Epithelial cell of umbilical artery (primary cell): ENCODE measurements at places on chromosomes 4 and X. TPM values are rescaled to one million over a fixed set of nuclear protein-coding genes. Genes with fewer than 3 reads are reported as not detected.

The GLRB gene
- 4.9 and 9.7 TPM in 2 replicates for total RNA-seq

The RAB9B gene
- total RNA-seq: 0.15 and 0.32 TPM in 2 replicates

The ZNF81 gene
- 4.5 and 5.9 TPM in 2 replicates for total RNA-seq

The SHROOM2 gene
- total RNA-seq: 7.3 and 9.4 TPM in 2 replicates

The MAGEE2 gene
- not detected in 2 replicates for total RNA-seq

The CPEB2 gene
- 6.8 and 10.9 TPM in 2 replicates for total RNA-seq

The SUPT20HL1 gene
- not detected in 2 replicates for total RNA-seq

The MAGEB6 gene
- total RNA-seq: not detected in 2 replicates

The P2RY4 gene
- total RNA-seq: not detected in 2 replicates

The BEND4 gene
- total RNA-seq: 2.3 and 2.7 TPM in 2 replicates

The NXF3 gene
- not detected in 2 replicates for total RNA-seq

The EFHC2 gene
- not detected in 2 replicates for total RNA-seq

The UGT2A1 gene
- 0.65 and 1.8 TPM in 2 replicates for total RNA-seq

The ITGB1BP2 gene
- total RNA-seq: 0.32 and 2.0 TPM in 2 replicates

The CXCL6 gene
- total RNA-seq: 0.65 and 6.4 TPM in 2 replicates

The GIMD1 gene
- not detected in 2 replicates for total RNA-seq

The MAGEC1 gene
- not detected in 2 replicates for total RNA-seq

The DTHD1 gene
- not detected in 2 replicates for total RNA-seq

The ART3 gene
- not detected in 2 replicates for total RNA-seq

The CSAG1 gene
- total RNA-seq: not detected in 2 replicates

The CYSLTR1 gene
- not detected in 2 replicates for total RNA-seq

The DGKK gene
- under 0.01 TPM in 1 of 2 replicates, not detected in the other for total RNA-seq

The ETDA gene
- not detected in 2 replicates for total RNA-seq

The LEF1 gene
- total RNA-seq: not detected in 2 replicates

The L1CAM gene
- not detected in 2 replicates for total RNA-seq

The BCORL1 gene
- total RNA-seq: 0.97 and 1.5 TPM in 2 replicates

The FGFBP2 gene
- total RNA-seq: not detected in 2 replicates

The GAGE2A gene
- total RNA-seq: not detected in 2 replicates

The CCKAR gene
- total RNA-seq: under 0.01 TPM in 1 of 2 replicates, not detected in the other

The STARD8 gene
- total RNA-seq: 3.2 and 6.1 TPM in 2 replicates

The H2BW2 gene
- total RNA-seq: not detected in 2 replicates

The PPBP gene
- total RNA-seq: not detected in 2 replicates

The DSPP gene
- total RNA-seq: not detected in 2 replicates

The RNF150 gene
- total RNA-seq: 0.46 and 0.65 TPM in 2 replicates

The IL1RAPL2 gene
- total RNA-seq: not detected in 2 replicates

The DCUN1D4 gene
- 25.0 and 45.0 TPM in 2 replicates for total RNA-seq

The PABPC4L gene
- 1.3 and 1.7 TPM in 2 replicates for total RNA-seq

The KIF4A gene
- total RNA-seq: 15.9 and 22.5 TPM in 2 replicates

The MMAA gene
- 2.7 and 3.2 TPM in 2 replicates for total RNA-seq

The COL25A1 gene
- 0.97 and 19.5 TPM in 2 replicates for total RNA-seq

The ETDB gene
- total RNA-seq: not detected in 2 replicates

The FAM9C gene
- total RNA-seq: not detected in 2 replicates

The RTL9 gene
- not detected in 2 replicates for total RNA-seq

The GAGE12E gene
- total RNA-seq: not detected in 2 replicates

The PPP4R3C gene
- not detected in 2 replicates for total RNA-seq

The PNMA5 gene
- not detected in 2 replicates for total RNA-seq

The DLG3 gene
- total RNA-seq: 1.3 and 2.9 TPM in 2 replicates

The RHOXF1 gene
- total RNA-seq: not detected in 2 replicates

The TCEAL7 gene
- total RNA-seq: 5.5 and 18.4 TPM in 2 replicates

The SSX4 gene
- not detected in 2 replicates for total RNA-seq
